SHP77 (cell line): ENCODE measurements at places on chromosomes 5 and 9.

DNA sequence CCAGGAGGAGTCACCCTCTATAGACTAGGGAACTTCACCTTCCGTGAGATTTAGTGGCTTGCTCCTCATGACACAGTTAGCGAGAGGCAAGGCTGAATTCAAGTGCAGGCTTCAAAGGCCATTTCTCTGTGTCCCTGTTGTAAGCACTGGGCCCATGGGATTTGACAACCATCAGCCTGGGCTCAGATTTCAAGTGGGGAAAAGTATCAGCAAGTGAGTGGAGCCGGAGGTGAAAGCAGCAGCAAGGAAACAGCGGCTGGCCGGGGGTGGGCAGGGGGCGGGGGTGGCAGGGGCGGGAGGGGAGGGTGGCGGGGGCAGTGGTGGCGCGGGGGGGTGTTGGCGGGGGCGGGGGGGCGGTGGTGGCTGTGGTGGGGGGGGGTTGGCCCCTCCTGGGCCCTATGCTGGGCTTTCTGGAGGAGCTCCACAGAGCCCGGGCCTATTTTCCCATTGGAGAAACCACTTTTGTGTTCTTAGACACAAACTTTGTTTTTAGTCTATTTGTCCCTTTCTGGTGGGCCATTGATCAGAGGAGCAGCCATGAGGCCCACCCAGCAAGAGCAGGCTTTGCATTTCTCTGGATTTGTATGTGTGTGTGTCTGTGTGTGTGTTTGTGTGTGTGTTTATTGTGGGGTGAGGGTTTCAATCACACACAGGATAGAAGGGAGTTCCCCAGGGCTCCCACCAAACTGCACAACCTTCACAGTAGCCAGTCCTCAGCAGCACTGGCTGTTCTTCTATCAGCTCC, 165.4 kb upstream of the RAI14 start:
- peak; percentile 50 for DNase-seq

DNA sequence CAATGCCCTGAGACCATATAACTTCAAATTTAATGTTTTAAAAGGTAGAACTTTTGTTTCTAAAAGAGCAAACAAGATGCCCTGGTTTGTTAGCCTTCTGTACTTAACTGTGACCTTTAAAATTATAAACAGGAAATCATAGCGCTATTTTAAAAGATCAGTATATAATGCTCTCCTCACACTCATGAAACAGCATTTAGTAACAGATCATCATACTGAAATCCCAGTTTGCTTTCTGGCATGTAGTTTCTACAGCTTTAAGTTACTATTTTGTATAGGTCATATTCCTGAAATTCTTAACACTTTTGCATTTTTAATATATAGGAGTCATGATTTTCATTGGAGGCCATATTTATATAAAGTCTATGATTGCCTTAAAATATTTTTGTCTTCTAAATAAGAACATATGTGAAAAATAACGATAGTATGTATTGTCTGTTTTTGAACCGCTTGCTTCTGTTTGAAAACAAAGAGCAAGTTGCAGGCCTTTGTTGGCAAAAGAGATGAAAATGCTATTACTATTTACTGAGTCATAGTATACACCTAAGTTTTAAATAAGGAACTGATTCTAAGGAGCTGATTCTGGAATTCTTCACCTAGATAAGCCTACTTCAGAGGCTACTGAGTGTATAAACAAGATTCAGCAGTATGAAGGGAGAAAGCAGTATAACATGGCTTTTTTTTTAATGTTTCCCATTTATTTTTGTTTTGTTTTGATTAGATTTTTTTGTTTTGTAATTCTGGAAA, 20.5 kb downstream of the SRFBP1 start:
- no peak for DNase-seq

GRCh38 chr9:8349901-8350300, 550.3 kb upstream of the DMAC1 start:
- no peak for DNase-seq

DNA sequence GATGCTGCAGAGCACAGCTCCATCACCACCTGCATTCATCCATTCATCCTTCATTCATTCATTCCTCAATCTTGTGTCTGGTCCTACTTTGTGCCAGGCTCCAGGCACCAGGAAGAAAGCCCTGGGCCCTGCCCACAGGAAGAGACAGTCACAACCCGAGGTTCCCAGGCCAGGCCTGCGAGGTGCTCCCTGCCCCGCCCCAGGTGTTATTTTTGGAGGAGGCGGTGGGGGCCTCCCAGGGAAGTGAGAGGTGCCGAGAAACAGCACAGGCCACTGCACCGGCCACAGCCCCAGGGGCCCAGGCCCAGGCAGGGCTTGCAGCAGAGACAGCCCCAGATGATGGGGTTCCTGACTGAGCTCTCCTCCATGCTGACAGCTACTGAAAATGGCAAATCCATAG, 33.4 kb downstream of the VAV2 start:
- DNase-seq: no peak
